NCI-H748 treated with DMSO at 0.1 percent for 48 hours (cell line): ENCODE measurements at places on chromosomes 12 and 14.
A peak's percentile ranks its signal among the peaks of the same experiment; 100 is the strongest.

DNA sequence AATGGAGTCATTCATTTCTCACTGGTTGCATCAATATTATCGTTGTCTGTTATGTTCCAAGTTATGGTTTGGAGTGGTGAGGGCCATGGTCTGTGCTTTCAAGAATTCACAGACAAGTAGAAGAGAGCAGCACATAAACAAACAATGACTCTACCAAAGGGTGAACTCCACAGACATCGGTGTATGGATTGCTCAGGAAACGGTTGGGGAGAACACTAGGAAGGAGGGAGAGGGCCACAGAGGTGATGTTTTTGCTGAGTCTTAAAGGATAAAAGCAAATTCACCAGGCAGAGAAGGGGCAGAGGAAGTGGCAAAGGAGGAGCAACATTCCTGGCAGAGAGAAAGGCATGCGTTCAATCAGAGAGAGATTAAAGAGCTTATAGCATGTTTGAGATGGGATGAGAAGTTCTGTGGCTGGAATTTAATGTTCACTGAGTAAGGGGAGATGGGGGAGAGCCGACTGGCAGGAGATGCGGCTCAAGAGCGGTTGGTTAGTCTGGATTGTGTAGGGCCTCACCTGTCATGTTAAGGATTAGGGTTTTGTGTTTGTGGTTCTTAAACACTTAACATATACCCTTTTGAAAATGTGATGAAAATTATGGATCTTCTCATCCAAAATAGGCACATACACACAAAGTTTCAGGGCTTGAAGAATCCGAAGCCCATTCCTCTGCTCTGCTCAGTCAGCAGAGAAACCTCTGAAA is 42.3 kb upstream of the FRMD6 start:
- no peak for DNase-seq

DNA sequence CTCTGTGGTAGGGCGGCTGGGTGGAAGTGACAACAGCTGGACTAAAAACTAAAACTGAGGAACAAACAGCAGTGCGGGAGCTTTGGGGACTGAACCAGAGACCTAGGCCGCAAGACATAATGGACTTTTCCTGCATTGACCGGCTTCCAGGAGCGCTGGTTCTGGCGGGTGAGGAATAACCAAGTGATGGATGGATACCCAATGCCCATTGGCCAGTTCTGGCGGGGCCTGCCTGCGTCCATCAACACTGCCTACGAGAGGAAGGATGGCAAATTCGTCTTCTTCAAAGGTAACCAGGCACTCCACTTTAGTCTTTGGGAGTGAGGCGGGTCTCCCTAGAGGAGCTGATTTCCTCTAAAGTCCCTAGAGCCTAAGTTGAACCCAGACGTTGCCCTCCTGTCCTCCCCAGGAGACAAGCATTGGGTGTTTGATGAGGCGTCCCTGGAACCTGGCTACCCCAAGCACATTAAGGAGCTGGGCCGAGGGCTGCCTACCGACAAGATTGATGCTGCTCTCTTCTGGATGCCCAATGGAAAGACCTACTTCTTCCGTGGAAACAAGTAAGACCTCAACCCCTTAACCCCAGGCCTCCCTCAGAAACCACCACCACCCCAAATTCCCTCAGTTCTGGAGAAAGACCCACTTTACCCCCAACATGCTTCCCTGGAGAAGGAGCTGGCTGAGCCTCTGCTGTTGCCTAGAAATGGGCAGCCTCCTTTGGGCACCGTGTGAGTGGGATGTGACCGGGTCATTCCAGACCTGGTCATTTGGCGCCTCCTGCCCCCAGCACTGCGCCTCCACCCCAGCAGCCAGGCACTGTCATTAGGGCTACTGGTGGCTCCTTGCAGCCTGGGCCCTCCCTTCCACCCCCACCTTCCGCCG is 8.1 kb downstream of the MMP14 start:
- DNase-seq, result no peak

DNA sequence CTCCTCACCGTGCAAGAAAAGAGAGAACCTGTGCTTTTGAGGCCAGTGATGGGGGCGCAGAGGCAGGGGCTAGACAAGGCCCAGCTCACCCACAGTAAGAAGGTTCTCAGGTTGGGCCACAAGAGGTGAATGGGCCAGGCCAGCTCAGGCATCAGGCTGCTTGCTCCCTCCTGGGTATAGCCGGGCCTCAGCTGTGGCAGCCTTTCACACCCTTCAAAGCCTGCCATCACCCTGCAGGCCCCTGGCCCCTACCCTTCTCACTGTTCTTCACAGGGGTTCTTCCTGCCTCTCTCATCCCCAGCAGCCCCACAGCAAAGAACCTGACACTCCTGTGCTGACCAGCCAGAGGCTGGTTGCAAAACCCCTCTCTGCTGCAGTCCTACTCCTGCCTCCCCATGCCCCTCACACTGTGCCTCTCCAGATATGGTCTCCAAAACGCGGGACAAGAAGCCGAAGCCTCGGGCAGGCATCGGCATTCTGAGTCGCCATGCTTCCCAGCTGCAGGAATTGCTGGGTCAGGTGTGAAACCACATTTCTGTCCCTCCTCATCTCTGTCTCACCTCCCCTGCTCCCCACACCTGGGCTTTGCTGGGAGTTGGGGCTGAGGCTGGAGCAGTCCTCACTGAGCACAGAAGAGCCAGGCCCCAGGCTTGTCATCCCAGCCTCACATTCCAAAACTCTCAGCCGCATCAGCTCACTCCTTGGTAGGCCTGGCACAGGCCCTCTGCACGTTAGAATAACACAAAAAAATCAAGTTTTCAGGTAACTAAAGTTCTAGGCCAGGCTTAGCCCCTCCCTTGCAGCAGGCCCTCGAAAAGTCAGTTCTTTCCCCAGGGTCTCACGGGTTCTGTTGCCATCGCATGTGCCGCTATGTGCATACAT is 6.9 kb upstream of the FAIM2 start:
- DNase-seq, result no peak

DNA sequence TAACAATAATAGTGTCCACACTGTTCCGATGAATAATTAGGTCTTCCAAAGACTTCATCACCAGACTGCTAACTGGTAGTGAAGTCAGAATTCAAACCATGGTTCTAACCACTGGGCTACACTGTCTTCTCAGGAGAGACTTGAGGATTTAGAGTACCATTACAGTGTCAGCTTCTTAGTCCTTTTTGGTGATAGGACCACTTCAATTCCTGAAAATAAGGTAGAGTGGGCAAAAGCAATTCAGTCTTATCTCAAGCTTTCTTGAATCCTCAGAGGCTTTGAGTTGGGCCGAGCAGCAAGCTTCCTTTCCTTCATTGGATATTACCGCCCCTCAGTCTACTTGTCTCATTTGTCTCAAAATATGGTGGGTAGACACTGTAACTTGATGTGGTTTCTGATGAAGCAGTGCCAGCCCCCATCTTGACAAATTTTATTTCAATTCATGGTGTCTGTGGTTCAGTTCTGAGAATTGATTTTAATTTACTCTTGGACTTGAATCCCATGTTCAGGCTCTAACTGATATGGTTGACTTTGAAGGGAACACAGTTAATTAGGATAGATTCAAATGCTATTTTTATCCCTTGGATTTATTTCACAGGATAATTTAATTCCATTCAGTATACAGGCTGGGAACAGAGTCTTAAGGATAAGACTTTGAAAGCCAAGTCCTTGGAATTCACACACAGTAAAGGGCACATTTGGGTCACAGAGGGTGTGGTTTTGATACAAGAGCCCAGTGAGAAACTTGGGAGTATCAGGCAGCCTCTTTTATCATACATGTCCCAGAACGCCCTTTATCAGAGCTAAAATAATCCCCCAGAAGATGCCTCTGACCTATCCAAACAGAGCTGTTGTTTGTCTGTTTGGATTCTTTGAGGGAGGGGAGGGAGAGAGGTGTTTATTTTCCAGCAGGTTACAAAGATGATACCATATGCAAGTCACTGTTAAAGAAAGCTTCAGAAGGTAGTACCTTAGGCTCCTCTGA is 167.3 kb downstream of the PRKCH start:
- no peak for DNase-seq

GRCh38 chr14:58270628-58271027 is 26.0 kb downstream of the PSMA3 start:
- DNase-seq, result no peak

DNA sequence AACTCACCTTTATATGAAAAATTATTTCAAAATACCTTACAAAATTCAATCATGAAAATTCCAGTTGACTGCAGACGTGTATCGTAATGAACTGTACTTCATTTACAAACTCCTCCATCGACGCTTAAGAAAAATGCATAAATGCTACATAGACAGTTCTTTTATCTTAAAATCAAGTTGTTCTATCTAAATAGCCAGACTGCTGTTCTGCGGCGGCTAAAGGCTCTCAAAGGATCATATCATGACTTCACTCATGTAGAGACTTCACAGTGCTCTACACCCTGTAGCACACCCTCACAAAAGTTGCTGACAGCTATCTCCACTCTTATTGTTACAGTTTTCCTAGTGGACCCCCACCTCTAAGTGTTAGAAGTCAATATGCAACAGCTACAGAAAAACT is 5.2 kb downstream of the KRAS start:
- no peak for DNase-seq

GRCh38 chr12:19967431-19967830 is 400.9 kb upstream of the PDE3A start:
- peak; percentile 41 for DNase-seq

- no peak for DNase-seq
These were observed 174.4 kb downstream of the PRKCH start for GRCh38 chr14:61495809-61496208.

DNA sequence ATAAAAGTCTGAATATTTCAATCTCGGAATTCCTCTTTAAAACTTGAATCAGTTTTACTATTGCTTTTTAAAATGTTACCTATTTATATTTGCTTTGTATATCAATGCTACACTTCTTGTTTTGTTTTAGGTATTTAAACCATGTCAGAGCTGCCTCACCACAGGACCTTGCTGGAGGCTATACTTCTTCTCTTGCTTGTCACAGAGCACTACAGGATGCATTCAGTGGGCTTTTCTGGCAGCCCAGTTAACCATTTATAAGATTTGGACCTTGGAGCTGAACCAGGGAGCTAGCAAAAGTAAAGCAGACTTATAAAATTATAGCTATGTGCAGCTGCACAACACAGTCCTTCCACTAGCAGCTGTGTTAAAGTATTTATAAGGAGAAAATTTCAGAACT is 12.8 kb downstream of the TRMT5 start:
- DNase-seq, result no peak

DNA sequence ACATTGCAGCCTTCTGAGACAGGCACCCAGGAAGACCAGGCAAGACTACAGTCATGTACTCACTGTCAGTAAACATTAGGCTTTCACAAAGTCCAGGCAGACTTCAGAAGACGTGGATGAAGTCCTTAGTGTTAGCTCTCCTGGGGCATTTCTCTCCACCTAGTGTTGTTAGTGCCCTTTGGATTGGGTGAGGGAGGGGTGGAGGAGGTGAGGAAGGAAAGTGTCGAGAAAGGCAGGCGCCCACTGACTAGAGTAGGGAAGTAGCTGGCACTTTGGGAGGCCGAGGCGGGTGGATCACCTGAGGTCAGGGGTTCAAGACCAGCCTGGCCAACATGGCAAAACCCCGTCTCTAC is 20.2 kb downstream of the TMEM229B start:
- no peak for DNase-seq

DNA sequence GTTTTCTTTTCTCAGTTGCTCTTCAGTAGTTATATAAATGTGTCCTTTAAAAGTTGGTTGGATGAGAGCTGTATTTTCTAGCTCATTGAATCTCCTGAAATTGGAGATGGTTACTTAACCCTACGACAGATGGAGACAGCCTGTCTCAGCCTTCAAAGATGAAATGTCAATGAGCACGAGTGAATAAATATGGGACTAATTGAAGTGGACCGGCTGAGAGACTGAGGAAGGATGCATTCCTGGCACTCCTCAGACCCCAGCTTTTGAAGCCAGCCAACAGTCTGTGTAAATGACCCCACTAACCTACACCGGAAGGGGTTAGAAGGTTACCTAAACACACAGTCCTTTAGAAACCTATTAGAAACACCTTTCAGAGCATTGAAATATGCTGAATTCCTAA is 46.6 kb downstream of the PDZRN4 start:
- DNase-seq, result no peak

DNA sequence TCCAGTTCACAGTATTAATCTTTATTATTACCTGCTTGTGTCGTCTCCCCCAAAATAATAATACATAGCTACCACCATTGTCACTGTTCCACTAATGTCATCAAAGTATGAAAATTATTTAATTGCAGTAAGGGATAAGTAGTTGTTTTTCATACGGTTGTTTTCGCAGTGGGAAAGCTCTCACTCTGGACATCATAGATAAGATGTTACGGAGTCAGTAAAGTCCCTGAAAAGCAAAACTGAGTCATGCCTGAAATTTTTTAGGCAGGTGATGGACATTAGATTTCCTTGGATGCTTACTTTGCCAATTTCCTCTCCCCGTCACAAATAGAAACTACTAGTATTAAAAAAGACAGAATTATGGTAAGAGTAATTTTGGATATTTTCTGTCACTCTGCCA is 13.2 kb downstream of the PNP start:
- DNase-seq, result no peak
